GM13977 (cell line): ENCODE measurements at places on chromosomes 3 and 15.

GRCh38 chr3:10986592-10986991 lies 6.0 kb upstream of the SLC6A1 start:
- DNase-seq: no peak

GRCh38 chr15:66076591-66077319 lies 176.8 kb downstream of the MEGF11 start:
- no peak for DNase-seq

GRCh38 chr3:60147249-60147950 lies 1097.6 kb upstream of the CFAP20DC start:
- DNase-seq: no peak

- DNase-seq: no peak
Observed at GRCh38 chr3:108461661-108462111, 48.7 kb downstream of the MYH15 start.

GRCh38 chr3:181457756-181458155 lies 254.0 kb upstream of the SOX2 start:
- no peak for DNase-seq

- DNase-seq: no peak
Observed at GRCh38 chr3:193544289-193544688, 10.4 kb downstream of the ATP13A4 start.

DNA sequence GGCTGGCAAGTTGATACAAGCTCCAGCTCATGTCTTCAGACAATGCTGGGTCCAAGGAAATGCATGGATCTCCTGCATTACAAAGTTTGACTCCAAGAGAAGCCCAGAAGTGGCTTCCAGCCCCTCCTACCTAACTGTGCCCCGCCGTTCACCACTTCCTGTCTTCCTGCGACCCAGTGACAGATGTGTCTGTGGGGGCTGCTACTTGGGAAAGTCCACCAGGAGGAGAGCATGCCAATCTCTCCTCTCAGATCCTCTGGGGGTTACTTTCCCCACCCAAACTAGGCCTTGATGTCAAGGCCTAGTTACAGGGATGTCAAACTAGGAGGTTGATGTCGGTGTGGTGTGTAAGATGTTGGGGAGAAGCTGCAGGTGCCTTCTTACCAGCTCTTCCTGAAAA lies 133.6 kb upstream of the RASGRP1 start:
- DNase-seq: no peak

DNA sequence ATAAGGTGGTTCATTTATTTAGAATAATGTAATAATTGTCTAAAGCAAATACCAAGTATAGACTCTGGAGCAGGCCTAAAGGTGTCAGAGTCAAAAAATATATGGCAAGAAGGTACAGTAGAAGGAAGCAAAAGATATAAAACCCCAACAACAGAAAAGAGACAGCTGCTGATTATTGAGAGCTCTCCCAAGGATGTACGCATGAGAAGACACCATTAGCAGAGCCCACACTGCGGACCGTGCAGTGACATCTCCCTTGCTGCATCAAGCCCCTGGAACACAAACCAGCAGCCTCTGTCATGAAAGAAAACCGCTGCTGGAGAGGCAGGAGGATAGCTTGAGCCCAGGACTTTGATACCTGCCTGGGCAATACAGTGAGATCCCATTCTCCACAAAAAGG lies 18.0 kb upstream of the SLC6A20 start:
- no peak for DNase-seq

DNA sequence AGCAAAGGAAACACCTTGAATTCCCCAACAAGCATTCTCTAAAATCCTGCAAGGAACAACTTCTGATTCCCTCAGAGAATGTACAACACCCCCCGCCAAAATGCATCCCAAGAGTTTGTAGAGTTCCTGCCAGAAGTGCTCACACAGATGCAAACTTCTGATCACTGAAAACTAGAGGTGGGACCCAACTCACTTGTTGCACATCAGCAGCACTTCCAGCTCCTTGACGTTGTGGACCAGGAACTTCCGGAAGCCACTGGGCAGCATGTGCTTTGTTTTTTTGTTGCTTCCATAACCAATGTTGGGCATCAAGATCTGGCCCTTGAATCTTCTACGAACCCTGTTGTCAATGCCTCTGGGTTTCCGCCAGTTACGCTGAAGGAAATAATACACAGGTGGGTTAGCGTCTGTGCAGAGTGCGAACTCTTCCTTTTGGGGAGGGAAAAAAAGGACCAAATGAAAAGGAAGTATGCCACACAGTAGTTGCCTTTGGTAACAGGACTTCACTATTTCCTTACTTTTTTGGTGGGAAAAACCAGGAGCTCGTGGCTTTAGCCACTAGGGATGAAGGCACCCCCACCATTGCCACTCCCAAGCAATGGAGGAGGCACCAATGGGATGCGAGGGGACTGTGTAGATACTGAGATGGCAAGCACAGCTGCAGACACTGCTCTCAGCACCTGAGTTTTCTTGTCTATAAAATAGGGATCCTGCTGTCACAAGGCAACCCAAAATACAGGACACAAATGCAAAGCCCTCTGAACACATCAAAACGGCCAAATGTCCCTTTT lies 2.0 kb downstream of the RPL32 start:
- DNase-seq: no peak

DNA sequence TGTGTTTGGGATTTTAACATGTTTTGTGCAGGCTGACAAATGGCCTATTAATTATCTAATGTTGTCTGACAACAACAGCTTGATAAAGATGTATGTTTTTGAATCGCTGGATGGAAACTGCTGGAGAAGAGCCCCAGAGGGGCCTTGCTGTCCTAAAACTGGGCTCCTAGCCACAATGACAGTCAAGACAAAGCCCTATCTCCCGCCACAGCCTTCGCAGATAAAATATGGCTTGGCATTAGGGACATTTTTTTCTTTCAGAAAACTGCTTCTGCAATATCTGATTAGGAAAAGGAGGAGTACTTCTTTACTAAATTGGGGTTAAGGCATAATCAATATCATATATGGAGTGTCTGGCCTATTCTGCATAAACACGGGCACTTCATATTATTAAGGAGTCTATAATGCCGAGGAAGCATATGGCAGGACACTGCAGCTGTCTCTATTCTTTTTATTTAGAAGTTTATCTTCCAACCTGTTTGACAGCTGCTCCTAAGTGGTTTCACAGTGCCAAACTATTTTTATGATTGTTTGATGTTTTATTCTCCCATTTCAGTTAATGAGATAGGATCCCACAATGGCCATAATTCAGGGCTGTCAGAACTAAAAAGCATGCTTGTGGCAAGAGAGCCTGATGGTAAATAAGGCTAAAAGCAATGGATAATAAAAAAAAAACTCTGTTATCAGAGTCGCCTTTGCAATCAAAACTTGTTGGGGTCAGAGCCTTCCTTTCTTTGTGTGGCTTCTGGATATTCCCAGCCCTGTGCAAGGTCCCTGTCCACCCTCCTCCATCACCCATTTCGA lies 210.1 kb downstream of the MECOM start:
- DNase-seq: no peak

DNA sequence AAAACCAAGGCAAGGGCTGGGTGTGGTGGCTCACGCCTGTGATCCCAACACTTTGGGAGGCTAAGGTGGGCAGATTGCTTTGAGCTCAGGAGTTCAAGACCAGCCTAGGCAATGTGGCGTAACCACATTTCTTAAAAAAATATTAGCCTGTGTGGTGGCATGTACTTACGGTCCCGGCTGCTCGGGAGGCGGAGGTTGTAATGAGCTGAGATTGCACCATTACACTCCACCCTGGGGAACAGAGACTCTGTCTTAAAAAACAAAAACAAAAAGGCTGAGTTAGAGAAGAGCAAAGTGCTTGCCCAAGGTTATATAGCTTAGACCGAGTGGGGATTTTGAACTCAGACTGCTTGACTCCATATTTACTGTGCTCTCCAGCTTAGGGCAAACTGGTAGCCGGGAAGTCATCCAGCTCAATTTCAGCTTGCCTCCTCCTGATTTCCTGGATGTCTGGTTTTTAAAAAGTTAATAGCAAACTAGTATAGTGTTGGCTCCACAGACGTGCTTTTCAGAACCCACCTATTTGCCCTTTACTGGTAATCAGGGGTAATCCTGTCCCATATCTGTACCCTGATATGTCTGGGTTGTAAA lies 138.9 kb downstream of the CACNA1D start:
- DNase-seq: no peak

GRCh38 chr15:98699591-98700424 lies 51.5 kb downstream of the IGF1R start:
- no peak for DNase-seq

- no peak for DNase-seq
Observed at GRCh38 chr15:78374436-78375393, 34.6 kb downstream of the CRABP1 start.

GRCh38 chr15:85642693-85643066 lies 152.0 kb downstream of the KLHL25 start:
- no peak for DNase-seq

GRCh38 chr3:12944413-12944812 lies 103.0 kb upstream of the RPL32 start:
- DNase-seq: no peak

DNA sequence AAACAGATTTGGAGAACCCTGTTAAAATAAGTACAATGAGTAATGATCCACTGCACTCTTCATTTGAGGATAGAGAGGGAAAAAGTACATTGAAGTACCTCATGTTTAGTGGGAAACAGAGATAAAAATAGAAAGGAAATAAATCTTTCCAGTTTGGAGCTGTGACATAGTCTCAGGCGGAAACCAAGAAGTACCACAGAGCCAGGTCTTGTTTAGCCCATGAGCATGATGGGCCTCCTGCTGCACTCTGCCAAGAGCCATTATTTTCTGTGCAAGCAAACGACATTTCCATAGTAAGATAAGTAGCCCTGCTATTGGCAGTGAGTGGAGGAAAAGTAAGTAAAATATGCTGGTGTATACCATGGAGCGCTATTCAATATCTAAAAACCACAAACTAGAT lies 796.1 kb downstream of the TBL1XR1 start:
- DNase-seq: no peak

GRCh38 chr3:7733933-7734332 lies 767.7 kb upstream of the LMCD1 start:
- DNase-seq: no peak

DNA sequence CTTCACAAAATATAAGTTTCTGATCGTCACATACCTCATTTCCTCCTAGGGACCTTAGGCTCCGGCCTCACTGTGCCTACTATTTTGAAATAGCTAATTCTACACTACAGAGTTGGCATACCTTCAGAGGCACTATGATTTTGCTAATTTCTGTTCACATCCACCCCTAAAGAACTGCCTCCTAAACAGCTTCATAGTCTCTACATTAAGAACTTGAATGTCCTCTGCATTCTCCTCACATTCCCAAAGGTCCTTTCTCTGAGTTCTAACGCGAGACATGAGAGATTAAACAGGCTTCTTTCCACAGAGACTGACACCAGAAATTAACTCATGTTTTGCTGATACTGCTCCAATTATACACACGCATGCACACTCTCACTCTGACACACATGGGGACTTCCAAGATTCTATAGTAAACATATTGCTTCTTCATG lies 75.5 kb downstream of the DLG1 start:
- peak; percentile 19 for DNase-seq

- no peak for DNase-seq
Observed at GRCh38 chr3:99536555-99537314, 101.7 kb upstream of the COL8A1 start.

GRCh38 chr3:142861926-142862325 lies 27.0 kb downstream of the PCOLCE2 start:
- DNase-seq: no peak

- peak; percentile 73 for DNase-seq
Observed at GRCh38 chr3:183178833-183179549, 16.5 kb upstream of the LAMP3 start.

DNA sequence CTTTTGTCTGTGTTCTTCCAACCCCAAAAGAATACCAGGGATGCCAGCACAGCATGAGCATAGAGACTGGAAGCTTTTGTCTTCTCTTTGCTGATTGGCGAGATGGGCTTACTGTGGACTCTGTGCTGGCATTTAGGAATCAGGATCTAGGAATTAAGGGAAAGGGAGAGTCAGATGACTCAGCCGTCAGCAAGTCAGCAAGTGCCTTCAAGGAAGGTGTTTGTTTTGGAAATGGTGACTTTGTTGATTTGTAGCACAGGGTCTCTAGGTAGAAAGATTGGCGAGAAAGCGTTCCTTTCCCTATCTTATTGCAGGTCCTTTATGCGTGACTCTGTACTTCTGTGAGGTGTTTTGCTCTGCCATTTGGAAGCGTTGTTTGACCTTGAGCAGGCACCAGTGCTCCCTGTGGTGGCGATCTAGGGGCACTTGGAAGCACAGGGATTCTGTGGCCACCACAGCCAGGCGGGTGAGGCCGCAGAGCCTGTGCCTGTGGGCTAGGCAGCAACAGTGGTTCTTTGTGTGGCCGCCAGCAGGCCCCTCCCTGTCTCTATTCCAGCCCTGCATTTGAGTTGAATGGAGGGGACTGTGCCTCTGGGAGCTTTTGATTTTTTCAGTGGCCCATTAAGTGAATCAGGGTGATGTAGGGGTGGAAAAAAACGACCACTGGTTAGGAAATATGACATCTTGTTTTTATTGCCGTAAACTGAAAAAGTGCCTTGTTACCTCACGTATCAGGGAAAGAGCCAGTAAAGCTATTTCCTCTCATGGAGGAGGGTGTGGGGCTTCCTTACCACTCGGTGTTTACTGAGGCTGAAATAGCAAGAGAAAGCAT lies 19.0 kb downstream of the FAN1 start:
- no peak for DNase-seq

DNA sequence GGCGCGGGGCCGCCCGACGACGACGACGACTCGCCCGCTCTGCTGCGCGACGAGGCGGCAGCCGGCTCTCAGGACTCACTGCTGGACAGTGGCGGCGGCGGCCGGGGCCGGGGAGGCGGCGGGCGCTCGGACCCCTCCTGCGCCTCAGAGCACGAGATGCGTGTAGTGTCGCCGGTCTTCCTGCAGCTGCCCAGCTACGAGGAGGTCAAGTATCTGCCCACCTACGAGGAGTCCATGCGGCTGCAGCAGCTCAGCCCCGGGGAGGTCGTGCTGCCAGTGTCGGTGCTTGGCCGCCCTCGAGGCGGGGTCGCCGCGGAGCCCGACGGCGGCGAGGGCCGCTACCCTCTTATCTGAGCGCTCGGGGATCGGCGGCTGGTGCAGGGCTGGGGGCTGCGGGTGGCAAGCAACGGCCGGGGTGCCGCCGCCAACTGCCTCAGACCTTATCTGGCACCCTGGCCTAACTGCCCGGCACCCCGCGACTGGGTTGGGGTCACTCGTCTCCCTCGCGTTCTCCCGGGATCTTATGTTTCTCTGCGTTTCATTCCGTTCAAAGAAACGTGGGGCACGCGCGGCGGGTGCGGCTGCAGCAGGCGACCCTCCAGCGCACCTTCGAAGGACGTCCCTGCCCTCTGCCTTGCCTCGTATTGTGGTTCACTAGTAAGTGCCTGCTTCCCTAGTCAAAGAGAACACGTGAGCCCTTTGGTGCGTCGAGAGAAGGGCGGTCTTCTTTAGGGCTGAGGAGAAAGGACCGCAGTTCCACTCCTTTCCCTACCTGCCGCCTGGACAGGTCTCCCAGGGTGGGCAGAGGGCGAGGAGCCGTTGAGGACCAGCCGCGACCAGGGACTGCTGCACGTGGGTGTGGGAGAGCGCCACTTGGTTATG lies 1.0 kb downstream of the C3orf80 start:
- peak; percentile 42 for DNase-seq

DNA sequence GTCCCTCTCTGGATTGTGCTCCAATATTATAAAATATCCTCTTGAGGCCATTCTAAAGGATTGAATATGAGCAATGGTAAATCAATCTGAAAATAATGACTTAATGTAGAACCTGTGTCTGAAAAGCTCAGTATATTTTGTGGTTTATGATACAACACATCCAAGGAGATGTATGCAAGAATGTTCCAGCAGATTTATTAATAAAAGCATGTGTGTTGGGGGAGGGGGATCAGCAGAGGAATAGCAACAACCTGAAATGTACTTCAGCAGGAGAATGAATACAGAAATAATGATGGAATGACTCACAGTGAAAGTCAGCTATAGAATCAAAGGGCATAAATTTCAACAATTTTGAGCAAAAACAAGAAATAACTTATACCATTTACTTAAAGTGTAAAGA lies 56.7 kb upstream of the NUDT16 start:
- DNase-seq: no peak
